Retina (tissue), 1 donor: ENCODE measurements at places on chromosomes 5 and 9.

GRCh38 chr9:35110327-35110761, 5.3 kb downstream of the ATOSB start:
- DNase-seq = no peak

GRCh38 chr9:120619751-120620655, 40.0 kb upstream of the CDK5RAP2 start:
- DNase-seq = peak; percentile 58

DNA sequence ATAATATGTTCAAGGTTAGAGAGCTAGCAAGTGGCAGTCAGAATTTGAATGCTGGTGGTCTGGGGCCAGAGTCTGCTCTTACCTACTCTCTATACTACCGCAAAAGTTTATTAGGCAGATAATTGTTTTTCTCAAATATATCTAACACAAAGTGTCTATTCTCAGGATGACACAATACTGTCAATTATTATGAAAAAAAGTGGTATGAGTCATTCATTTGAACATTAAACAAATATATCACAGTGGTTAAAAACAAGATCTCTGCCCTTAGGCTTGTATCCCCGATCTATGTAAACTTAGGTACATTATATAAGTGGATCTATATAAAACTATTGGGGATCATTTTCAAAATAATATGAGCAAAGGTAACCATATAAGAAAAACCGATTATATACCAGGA, 354.9 kb downstream of the CETN3 start:
- no peak for DNase-seq

DNA sequence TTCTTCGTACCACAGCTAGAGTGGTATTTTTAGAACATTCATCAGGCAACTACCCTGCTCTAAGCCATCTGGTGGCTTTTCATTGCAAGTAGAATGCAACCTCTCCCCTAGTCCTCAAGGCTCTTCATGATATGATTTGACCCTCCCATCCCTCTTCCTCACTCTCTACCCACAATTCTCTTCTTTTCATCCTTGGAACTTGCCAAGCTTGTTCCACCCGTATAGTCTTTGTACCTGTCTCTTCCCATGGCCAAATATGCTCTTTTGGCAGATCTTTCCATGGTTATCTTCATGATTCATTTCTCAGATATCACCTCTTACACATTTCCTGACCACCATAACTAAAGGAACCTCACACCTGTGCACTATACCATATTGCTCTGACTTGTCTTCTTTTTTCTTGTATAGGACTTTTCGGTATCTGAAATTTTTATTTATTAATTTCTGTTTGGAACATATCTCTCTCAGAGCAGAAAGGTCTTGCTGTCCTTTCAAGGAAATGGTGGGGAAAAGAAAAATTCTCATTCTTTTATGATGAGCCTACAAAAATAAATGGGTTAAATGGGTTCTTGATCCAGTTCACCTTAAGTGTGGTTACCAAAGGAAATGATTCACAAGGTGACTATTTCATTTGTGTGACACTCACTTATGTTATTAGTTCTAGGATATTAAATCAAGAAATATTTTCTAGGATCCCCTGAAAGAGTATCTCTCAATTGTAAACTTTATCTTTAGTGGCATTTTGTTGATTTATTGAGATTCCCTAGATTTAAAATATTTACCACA, 3.7 kb upstream of the CD274 start:
- DNase-seq = no peak

GRCh38 chr5:168023191-168023590, 268.3 kb upstream of the WWC1 start:
- peak; percentile 55 for DNase-seq

GRCh38 chr5:121963392-121963791, 1.6 kb downstream of the SRFBP1 start:
- DNase-seq = no peak

- peak; percentile 54 for DNase-seq
Measured at GRCh38 chr5:15013654-15014463, 142.3 kb upstream of the ANKH start.

DNA sequence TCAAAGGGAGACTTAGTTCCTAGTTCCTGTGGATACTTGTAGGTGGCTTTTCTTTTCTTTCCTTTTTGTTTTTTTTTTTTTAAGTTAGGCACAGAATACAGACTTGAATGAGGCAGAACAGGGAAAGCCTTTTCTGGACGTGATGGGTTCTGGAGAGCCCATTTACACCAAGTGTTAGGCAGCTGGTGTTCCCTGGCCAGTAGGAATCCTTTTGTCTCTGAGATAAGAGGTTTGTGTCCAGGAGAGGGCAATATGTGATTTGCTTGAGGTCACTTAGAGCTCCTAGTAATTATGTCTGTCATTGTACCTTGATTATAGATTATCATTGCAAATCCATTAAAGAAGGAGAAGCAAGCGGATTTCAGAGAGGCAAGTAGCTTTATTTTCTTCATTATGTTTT, 9.1 kb downstream of the MEGF10 start:
- DNase-seq = no peak
